ENCODE measurements at places on chromosomes 7 and 10.

GRCh38 chr10:59595593-59595992 lies 114.1 kb downstream of the SLC16A9 start:
- ATAC-seq: no peak

GRCh38 chr7:155816192-155816508 lies 3.9 kb upstream of the SHH start:
- ATAC-seq: no peak

DNA sequence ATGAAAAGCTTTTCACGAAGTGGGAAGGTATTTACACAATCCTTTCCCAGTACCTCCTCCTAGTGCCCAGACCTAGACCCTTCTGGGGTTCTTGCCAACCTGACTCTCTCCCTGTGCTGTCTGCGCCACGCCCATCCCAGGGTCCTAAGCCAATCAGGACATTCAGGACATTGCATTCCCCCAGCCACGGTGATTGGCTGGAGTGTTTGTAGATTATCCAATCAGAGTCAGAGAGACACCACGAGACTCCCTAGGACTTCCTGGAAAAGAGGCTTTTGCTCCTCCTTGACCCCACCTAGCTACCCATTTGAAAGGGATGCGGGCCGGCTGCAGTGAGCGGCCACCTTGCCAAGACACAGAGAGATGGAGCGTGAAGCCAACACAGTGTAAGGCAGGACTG lies 3.5 kb upstream of the GDF2 start:
- ATAC-seq: no peak

DNA sequence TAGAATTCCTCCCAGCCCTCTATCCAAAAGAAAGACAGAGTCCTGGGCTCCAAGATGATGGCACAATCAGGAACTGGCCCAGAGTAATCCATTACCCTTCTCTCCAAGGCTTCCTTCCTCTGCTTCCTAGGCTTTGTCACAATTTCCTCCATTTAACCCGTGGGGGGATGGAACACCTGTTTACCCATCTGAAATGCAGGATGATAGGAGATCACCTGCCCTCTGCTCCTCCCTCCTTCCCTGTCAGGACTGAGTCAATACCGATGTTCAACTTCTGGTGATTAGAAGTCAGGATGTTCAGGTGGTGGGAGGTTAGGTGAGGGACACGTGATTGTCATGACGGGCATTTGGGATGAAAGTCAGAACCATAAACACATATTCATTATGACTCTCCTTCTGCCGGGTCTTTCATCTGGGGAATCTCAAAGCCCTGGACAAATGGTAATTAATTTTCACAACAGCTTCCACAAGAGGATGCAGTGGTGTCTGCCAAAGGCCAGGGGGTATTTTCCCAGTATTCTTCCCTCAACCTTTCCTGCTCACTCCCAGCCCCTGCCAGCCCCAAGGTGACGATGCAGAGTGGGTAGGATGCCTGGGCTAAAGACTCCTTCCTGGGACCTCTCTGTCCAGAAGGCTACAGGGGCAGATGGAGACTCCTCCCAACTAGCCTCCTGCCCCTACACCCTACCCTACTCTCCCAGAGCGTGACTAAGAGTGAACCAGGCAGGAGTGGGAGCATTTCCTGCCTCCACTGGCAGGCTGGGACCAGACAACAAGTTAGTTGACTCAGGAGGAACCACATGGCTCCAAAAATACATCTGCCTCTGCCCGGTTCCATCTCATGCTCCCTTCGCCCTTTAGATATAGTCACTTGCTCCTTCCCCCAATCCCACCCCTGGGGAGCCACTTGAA lies 27.9 kb downstream of the DUSP5 start:
- peak; percentile 33 for ATAC-seq

- ATAC-seq: no peak
Observed at GRCh38 chr10:33189808-33190207, 144.7 kb downstream of the NRP1 start.

DNA sequence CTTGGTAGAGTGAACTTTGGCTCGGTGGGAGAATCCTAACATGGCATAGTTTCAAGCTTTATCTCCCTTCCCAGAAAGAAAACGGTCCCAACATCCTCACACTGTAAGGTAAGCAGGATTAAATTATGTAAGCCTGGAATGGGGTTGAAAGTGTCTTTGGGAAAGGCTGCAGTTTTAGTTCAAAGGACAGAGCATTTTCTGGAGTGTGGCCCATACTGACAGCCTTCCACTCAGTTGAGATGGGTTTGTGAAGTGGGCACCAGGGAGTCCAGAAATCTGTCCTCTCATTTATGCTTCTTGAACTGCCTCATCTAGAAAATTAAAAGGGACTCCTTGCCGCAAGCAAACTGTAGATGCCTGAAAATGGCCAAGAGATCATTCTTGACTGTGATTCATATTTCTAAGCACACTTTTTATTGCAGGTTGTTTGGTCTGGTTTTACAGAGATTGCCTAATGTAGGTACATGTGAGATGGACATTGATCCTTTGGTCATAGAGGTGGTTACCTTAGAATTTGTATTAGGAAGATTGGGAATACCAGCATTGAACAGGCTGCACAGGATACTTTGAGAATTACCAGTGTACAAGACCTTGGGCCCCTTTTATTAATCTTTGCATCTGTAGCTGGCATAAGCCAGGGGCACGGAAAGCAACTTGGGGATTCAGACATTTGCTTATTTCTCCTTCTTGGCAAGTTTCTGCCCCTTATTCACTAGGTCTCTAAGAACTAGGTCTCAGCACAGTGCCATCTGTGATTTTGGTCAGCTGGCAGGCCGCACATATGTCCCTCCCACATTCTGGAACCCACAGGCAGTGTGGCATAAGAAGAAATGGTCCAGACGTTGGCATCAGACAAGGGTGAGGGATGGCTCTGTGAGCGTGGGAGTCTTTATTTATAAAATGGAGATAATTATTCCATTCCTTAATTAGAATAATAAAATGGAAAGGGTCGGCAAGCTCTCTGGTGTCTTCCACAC lies 125.9 kb downstream of the GLCCI1 start:
- no peak for ATAC-seq

DNA sequence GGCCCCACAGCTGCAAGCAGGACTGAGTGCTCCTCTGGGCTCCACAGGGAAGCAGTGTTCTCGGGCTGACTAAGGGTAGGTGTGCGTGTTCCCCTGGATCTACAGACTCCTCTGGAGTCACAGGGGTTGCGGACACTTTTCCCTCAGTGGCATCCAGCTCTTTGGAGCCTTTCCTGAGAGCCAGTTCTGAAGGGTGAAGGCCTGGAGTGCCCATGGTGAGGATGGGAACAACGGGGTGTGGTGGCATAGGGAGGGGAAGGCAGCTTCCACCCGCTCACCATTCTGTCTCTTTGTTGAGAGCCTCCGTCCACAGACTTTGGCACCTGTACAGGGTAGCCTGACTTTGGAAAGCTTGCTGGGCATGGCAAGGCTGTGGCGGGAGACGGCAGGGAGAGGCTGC lies 104.1 kb upstream of the PCBD1 start:
- ATAC-seq: no peak

- no peak for ATAC-seq
Observed at GRCh38 chr10:70729763-70730357, 55.3 kb downstream of the TBATA start.

- peak; percentile 45 for ATAC-seq
Observed at GRCh38 chr7:149873970-149874643, 338 bp downstream of the ATP6V0E2 start.

GRCh38 chr10:102585026-102585425 lies 59.3 kb upstream of the TRIM8 start:
- no peak for ATAC-seq

DNA sequence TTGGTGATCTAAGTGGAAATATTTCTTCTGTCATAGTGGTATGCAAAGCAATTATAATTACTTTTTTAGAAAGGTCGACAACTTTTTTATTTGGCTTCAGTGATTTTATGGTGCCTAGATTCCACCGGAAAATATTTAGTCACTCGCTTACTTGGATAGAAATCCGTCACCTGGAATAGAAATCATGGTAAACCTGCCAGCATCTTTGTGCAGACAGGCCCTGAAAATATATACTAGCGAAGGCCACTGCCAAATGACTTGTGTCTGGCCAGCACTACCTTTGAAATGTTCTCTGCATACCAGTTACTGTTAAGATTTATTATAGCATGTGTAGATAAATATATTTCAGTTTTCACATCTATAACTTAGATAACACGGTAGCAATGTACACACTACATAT lies 226.4 kb downstream of the AGMO start:
- ATAC-seq: no peak

DNA sequence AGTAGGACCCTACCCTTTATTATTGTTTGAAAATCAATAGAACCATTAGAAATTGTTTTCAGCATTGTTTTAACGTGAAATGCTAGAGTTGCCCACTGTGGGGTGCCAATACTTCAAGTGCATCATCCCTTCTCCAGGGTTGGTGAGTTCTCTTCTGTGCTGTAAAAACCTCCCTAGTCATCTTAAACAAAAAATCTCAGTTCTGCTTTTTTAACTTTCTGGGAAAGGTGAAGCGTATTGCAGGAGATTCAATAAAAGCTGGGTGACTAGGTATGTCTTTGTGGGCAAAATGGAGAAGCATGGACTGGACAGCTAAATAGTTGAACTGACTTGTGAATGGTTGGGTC lies 699.1 kb downstream of the SUGCT start:
- peak; percentile 49 for ATAC-seq

DNA sequence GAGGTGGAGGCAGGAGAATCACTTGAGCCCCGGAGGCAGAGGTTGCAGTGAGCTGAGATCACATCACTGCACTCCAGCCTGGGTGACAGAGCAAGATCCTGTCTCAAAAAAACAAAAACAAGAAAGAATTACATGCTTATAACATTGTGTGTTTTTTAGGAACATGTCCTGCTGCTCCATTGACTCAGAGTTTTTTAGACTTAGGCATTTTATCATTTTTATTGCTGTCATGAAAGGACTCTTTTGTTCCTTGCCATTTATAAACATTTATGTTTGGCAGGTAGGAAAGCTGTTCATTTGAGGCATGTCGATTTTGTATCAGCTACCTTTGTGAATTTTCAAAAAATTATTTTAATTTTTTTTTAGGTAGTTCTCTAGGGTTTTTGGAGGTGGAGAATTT lies 20.3 kb downstream of the COL26A1 start:
- ATAC-seq: no peak

GRCh38 chr10:33326933-33327332 lies 7.5 kb downstream of the NRP1 start:
- no peak for ATAC-seq

- ATAC-seq: no peak
Observed at GRCh38 chr7:95682913-95683312, 86.6 kb upstream of the PDK4 start.

GRCh38 chr10:31927565-31927883 lies 1.1 kb downstream of the ARHGAP12 start:
- ATAC-seq: no peak

DNA sequence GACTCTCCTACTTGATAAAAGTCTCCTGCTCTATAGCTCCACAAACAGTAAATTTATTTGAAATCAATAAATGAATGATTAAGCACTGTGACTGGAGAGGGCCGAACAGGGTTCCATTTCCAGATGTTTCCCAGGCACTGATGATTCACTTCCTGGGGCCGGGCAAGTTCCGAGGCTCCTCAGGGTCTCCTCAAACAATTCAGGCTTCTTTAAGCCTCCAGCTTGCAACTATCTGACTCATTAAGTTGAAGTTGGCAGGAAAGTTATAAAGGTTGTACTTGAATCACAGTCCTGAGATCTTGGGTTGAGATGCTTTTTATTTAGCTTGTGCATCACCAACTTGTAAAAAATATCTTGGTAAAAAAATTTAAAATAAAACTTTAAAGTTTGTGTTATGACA lies 612.9 kb downstream of the DNAJB6 start:
- no peak for ATAC-seq

DNA sequence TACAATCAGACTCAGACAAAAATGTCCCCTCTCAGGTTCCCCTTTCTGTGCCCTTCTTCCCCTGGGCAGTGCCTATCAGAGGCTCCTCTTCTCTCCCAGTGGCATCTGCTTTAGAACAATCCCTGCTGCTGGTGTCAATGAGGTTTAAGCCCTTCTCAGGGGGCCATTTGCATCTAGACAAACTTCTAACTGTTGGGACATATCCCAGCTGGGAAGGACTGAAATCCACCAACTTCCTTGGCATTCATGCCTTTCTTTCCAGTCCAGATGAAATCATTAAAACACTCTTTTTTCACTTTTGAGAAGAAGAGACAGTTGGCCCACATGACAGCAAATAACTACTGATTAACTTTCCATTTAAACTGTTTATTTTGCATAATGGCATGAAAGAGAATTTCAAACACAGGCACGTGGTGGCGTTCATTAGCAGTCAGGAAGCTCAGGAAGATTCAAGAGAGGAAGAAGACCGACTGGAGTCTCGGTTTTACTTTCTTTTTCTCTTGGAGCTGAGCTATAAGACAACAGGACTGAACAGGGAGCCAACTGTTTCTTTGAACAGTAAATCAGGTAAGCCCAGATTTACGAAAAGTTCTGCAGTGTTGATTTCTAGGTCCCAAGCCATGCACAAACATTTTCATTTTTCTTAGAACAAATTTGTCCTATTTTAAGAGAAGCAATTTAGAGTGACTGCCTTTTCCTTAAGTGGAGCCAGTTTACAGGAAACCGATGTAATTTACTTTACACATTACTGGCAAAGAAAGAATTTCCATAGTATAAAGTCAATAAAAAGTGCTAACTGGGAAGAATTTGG lies at the start of gene GIMAP2:
Gene GIMAP2 (plus strand): TSS at position 488 of the 811 bp plus-strand sequence. CDS start 1,354 bp downstream, outside the sequence.
- peak; percentile 93 for ATAC-seq

- no peak for ATAC-seq
Observed at GRCh38 chr10:44259090-44259874, 125.6 kb downstream of the CXCL12 start.

DNA sequence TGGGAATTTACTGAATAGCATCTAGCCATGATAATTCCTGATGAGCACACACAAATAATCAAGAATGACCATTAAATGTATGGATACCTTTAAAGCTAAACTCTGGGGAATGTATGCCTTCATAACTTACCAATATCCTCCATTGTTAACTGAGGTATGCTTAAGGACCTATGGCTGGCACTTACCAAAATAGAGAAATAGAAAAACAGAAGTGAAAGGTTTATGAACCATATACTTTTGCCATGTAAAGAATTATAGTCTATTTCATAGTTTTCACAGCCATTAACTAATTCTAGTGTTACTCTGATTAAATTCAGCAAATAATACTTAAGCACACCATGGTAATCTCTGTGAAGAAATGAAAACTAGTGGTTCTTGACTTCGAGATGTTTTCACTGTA lies 1360.6 kb upstream of the LRRTM3 start:
- no peak for ATAC-seq

- no peak for ATAC-seq
Observed at GRCh38 chr10:58696736-58697135, 184.1 kb downstream of the BICC1 start.

DNA sequence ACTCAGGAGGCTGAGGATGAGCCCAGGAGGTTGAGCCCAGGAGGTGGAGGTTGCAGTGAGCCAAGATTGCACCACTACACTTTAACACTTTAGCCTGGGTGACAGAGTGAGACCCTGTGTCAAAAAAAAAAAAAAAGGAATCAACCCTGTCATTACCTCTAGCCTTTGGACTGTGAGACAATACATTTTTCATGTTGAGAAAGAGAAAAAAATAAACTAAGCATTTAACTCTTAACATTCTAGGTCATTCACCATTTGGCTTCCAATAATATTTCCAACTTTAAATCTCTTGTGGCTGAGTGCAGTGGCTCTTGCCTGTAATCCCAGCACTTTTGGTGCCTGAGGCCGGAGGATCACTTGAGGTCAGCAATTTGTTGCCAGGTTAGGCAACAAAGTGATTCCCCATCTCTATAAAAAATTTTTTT lies 41.9 kb upstream of the TPST1 start:
- ATAC-seq: no peak

All from SK-N-SH treated with all-trans-retinoic acid at 6 μM for 48 hours (cell line).